Effector memory CD8-positive, alpha-beta T cell (primary cell): ENCODE measurements at places on chromosomes 7 and 10.

DNA sequence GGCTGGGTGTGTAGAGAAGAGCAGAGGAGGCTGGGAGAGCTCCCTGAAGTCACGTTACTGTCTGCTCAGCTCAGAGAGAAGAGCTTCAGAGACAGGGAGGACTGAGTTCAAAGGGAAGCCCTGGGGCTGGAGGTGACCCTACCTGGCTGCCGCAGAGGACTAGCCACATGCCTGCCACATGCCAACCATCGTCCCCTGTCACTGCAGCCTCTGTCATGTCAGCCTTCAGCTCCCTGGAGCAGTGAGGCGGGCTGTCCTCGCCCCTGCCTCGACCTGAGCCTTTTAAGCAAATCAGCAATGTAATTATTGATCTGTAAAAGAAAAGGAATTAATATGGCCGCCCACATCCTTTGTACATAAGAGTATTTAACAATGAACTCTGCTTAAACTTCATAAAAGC is 89.3 kb upstream of the RET start:
- H3K4me1 ChIP-seq: no peaks in the 10 kb centered on the region
- H3K27ac ChIP-seq: no peak overlapping the region
- H3K4me3 ChIP-seq: no peak overlapping the region
- no peak for DNase-seq

DNA sequence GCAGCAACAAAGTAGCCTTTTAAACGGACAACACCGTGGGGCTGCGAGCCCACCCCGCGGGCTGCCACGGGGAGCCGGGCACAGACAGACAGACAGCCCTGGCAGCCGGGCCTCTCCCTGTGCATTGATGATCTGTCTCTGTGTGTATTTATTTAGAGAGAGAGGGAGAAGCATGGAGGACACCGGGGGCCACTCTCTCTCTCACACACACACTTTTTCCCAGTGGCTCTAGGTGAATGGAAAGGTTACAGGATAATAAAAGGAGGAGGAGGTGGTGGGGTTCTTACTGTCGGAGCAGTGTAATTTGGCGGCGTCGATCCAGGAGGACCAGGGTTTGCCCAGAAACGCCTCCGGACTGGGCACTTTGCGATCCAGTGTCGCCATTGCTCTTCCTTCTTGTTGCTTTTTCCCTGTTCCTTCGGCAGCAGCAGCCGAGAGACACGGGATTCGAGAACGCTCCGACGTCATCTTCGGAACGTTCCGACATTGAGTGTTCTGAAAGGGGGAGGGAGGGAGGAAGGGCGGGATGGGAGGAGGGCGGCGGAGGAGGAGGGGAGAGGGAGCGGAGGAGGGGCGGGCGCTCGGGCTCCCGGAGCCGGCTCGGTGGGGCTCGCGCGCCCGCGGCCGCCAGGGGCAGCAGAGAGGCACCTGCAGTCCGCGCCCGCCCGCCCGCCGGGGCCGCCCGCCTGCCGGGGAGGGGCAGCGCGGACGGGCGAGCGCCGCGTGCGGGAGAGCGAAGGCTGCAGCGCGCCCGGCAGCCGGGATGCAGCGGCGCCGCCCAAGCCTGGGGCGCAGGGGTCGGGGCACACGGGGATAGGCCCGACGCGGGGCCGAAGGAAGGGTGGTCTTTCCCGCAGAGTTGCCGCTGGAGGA is at the start of gene ATXN7L1:
Gene ATXN7L1 (minus strand): TSS at position 509 of the 873 bp plus-strand sequence. CDS start 41 bp downstream, at position 468.
- no peaks in the 10 kb centered on the region for H3K27me3 ChIP-seq
- H3K4me3 ChIP-seq: peak within 1 kb of the TSS; percentile 94
- peaks cover 4% of the 10 kb centered on the region for H3K36me3 ChIP-seq
- H3K27ac ChIP-seq: peak within 1 kb of the TSS; percentile 94

- no peaks in the 10 kb centered on the region for H3K4me1 ChIP-seq
- no peak for DNase-seq
- H3K27me3 ChIP-seq: peaks cover 91% of the 10 kb centered on the region
- H3K27ac ChIP-seq: no peak overlapping the region
- H3K4me3 ChIP-seq: no peak overlapping the region
- no peaks in the 10 kb centered on the region for H3K36me3 ChIP-seq
Measured at GRCh38 chr7:167090-167855, 25.1 kb upstream of the FAM20C start.

GRCh38 chr7:148108381-148108780 is 482.2 kb upstream of the C7orf33 start:
- no peak overlapping the region for H3K27ac ChIP-seq
- H3K4me1 ChIP-seq: no peaks in the 10 kb centered on the region
- no peaks in the 10 kb centered on the region for H3K36me3 ChIP-seq

DNA sequence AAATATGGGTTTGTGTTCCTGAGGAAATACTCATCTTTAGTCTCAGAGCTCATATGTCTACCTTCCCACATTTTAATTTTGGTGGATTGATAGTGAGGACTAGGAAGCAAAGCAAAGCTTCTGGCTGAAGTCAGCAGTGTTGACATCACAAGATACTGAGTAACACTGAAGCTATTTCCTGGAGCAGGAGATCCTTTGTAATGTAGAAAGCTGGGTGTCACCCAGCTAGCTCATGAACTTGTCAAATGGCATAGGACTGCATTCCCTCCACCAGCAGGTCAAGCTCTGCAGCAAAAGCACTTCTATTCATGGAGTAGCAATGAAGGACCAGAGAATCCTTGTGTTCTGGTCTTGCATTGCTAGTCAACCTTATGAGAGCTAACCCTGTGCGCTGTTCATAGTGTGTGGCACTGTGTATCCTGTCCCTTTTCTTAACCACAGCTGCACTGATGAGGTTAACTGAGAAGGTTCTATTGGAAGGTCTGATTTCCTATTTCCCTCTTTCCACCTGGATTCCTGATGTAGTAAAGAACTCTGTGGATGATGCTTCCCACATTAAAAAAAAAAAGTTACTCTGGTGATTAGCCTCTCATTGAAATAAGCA is 94.8 kb upstream of the ZNF804B start:
- H3K4me1 ChIP-seq: no peaks in the 10 kb centered on the region
- no peak for DNase-seq
- H3K4me3 ChIP-seq: no peak overlapping the region
- H3K27ac ChIP-seq: no peak overlapping the region

GRCh38 chr10:108439397-108439796 is 1274.9 kb upstream of the SORCS1 start:
- no peaks in the 10 kb centered on the region for H3K27me3 ChIP-seq
- no peak for DNase-seq
- no peaks in the 10 kb centered on the region for H3K4me1 ChIP-seq
- H3K4me3 ChIP-seq: no peak overlapping the region
- no peaks in the 10 kb centered on the region for H3K36me3 ChIP-seq

DNA sequence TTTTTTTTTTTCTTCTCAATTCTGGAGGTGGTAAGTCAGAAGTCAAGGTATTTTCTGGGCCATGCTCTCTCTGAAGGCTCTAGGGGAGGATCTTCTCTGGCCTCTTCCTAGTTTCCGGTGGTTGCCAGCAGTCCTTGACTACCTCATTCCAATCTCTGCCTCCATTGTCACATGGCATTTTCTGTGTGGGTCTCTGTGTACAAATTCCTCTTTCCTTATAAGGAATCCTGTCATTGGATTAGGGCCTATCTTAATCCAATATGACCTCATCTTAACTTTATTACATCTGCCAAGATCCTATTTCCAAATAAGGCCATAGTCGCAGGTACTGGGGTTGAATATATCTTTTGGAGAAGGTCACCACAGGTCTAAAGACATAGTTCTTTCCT is 129.3 kb upstream of the PRR15 start:
- peaks cover 14% of the 10 kb centered on the region for H3K4me1 ChIP-seq
- H3K4me3 ChIP-seq: no peak overlapping the region
- no peak overlapping the region for H3K27ac ChIP-seq

DNA sequence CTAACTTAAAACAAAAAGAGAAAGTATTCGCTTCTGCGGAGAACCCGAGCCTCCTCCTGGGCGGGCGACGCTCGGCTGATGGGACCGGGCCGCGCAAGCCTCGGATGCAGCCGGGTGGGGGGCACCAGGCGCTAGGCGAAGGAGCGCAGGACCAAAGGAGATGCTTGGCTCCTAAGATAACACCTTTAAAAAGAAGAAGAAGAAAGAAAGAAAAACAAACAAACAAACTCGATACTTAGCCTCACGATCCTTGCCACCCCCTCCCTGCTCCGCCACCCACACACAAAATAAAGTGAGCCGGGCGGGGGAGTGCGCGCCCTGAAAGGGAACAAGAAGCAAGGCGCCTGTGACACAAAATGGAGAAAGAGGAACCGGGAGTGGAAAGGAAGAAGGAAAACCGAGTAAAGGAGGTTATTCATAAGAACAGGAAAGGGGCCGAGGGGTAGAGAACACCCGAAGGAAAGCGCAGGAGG is 34.0 kb upstream of the EBLN1 start:
- H3K27ac ChIP-seq: peak overlapping the region; percentile 90
- no peaks in the 10 kb centered on the region for H3K27me3 ChIP-seq
- DNase-seq: peak; percentile 59
- peak overlapping the region; percentile 92 for H3K4me3 ChIP-seq

DNA sequence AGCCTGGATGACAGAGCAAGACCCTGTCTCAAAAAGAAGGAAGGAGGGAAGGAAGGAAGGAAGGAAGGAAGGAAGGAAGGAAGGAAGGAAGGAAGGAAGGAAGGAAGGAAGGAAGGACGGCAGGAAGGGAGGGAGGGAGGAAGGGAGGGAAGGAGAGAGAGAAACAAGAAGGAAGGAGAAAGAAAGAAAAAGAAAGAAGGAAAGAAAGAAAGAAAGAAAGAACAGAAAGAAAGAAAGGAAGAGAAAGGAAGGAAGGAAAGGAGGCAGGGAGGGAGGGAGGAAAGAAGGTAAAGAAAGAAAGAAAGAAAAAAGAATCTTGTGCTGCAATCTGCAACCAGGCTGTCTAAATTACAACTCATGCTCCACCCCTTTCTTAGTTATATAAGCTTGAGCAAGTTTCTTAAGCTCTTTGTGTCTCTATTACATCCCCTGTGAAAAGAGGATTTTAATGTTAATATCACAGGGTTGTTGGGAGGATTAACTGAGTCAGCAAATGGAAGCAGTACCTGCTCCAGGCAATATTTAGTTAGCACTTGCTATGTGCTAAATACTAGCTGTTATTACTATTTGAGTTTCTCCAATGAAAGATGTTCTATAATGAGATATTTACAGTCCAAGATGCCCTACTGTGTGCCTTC is 917.9 kb upstream of the AUTS2 start:
- no peaks in the 10 kb centered on the region for H3K4me1 ChIP-seq
- H3K36me3 ChIP-seq: no peaks in the 10 kb centered on the region
- no peak overlapping the region for H3K27ac ChIP-seq
- no peak for DNase-seq
- no peaks in the 10 kb centered on the region for H3K27me3 ChIP-seq
- no peak overlapping the region for H3K4me3 ChIP-seq

DNA sequence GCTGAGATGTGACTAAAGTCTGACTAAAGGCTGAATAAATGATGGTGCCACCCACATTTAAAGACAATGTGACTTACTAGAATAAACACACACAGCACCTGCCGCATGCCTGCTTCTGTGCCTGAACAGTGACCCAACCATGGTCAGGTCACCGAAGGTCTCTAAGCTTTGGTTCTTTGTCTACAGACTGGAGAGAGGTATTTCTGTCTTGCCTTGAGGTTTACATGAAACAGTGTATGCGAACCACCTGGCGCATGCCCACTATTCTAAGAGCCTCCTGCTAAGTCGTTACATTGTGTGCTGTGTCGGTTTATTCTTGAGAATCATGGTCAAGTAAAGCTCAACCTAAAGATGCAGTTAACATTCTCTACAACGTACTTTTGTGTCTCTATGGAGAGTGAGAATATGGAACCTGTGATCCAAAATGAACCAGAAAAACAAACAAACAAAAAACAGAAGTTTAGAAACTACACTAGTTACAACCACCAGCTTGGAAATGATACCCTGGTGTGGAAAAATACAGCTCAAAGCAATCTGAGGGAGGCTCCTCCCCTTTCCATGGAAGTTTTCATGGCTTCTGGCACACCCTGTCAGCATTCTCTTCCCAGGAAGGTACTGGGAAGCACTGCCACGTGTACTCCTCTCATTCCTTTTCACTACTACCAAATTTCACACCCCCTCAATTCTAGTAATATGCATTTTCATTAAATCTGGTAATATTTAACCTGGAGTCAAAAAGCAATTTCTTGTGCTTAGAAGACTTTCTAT is 40.0 kb downstream of the VOPP1 start:
- DNase-seq: no peak
- H3K27me3 ChIP-seq: no peaks in the 10 kb centered on the region
- peaks cover 69% of the 10 kb centered on the region for H3K4me1 ChIP-seq
- peaks cover 24% of the 10 kb centered on the region for H3K36me3 ChIP-seq
- H3K27ac ChIP-seq: peak overlapping the region; percentile 94

DNA sequence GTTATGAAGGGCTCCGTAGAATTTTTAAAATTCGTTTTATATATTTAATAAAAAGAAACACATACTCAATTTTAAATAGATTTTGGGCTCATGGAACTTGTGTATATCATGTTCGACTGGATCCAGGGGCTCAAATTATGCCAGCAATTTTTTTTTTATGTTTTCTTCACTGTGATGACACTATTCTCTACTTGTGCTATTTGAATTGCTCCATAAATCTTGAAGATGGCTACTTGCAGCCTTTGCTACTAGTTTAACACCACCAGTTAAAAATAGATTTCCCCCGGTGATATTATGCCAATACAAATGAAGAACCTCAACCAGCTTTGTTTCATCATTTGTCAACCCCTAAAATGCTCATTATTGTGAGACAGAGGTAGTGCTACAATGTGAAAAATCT is 933.2 kb downstream of the IPMK start:
- no peaks in the 10 kb centered on the region for H3K27me3 ChIP-seq
- H3K36me3 ChIP-seq: no peaks in the 10 kb centered on the region
- no peak for DNase-seq
- H3K4me3 ChIP-seq: no peak overlapping the region
- no peak overlapping the region for H3K27ac ChIP-seq

- H3K4me1 ChIP-seq: no peaks in the 10 kb centered on the region
- DNase-seq: no peak
- H3K27me3 ChIP-seq: peaks cover 25% of the 10 kb centered on the region
- no peaks in the 10 kb centered on the region for H3K36me3 ChIP-seq
- no peak overlapping the region for H3K4me3 ChIP-seq
Measured at GRCh38 chr10:122744257-122744656, 44.6 kb upstream of the C10orf120 start.

GRCh38 chr10:84762754-84763394 is 434.5 kb downstream of the CCSER2 start:
- no peak overlapping the region for H3K27ac ChIP-seq
- H3K27me3 ChIP-seq: peaks cover 6% of the 10 kb centered on the region
- DNase-seq: no peak
- no peaks in the 10 kb centered on the region for H3K4me1 ChIP-seq
- H3K36me3 ChIP-seq: no peaks in the 10 kb centered on the region
